ENCODE measurements at places on chromosomes 11 and 22.

DNA sequence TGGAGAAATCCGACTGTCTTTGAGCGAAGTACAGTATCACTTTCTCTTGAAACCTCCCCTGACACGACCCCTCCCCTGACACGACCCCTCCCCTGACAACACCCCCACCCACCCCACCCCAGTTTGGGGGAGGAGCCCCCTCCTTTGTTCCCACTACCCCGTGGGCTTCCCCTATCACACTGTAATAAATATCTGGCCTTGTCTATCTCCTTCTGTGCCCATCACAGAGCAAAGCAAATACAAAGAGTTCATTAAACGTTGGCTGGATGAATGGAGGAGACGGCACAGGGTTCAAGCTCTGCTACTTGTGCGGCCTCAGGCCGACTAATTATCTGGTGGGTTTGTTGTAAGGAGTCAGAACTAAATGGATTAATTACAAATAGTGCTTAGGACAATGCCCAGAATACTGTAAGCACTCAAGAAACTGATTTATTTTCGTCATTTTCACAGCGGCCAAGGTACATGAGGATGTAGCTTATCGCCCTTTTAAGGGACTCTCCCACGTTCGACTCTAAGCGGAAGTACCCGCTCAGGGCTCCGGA, 628 bp upstream of the GGA1 start:
- no peak for DNase-seq

GRCh38 chr11:114366331-114367243, 33.7 kb downstream of the C11orf71 start:
- no peak for DNase-seq

DNA sequence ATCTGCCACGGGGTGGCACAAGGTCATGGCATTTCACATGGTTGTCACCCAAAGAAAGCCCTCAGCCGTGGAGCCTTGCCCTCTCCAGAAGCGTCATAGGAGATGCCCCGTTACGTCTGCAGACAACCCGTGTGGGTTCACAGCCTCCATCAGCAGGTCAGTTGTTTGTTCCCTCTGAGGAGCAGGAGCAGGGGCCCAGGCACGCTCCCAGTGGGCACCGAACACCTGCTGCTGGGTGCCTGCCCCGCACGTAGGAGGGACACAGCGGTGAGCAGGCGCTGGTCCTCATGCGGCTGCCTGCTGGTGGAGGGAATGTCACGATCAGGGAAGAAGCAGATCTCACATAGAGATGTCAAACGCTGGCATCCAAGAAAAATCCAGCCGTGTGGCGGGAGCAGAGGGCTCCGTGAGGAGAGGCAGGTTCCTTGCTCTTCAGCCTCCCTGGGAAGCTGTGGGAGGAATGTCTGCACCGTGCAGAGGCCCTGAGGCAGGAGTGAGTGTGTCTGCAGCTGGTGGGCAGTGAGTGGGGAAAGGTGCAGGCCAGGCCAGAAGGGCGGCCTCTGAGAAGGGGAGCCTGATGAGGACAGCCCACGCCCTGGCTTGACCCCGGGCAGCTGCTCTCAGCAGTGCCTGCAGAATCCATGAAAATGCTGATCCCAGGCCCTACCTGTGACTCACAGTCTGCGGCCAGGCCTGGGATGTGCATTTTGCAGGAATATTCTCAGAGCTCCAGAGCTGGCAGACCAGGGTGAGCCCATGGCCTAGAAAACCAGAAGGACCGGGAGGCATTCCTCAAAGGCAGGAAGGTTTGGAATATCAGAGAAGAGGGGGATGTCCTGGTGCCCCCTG, 36.4 kb upstream of the TH start:
- DNase-seq: no peak

DNA sequence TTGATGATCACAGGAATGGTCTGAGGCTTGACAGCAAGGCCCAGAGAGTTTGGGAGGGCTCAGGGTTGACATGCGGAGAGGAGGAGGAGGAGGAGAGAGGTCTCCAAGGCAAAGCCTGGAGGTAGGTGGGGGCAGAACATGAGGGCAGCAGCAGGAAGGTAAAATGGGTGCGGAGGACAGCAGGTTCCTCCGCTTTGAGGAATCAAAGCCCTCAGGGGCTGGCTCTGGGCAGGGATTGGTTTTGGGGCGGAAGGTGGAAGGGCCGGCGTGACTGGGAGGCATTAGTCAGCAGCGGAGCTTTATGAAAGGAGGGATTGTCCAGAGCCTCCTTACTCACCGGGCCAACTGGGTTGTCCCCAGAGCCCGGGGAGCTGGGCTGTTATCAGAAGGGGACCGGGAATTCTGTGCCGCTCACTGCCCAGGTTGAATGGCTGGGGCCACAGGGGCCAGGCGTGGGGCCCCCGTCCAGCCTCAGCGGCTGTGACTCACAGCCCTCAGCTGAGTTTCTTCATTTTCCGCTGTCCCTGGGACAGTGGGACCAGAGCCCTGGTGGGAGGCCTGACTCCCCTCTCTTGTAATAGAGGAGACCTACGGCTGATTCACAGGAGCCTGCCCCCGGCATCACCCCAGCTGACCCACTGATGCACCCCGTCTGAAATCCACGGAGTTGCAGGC, 36.2 kb downstream of the LIF start:
- no peak for DNase-seq

DNA sequence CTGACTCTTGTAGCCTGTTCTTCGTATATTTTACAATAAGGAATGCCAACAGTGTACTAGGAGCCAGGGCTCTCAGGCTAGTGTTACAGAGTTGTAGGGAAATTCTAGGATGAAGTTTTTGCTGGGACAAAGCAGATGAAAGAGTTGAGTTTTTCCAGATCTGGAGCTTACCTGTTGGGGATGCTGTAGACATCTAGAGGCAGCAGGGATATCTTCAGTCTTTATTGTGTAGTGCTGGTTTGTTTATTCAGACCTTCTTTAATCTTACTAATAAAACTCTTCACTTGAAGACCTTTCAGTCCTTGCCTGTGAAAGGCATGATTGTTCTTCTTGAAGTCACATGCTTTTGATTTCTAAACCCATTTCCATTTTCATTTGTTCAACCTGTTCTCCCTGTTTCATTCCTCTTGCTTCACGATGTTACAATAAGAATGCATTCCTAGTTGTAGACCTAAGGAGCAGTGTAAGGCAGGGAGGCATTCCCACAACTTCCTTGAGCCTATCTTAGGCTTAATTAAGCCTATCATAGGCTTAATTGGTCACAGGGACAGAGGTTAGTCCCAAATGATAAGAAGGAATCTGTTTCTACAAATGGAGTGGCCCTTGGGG, 7.9 kb upstream of the SLC37A2 start:
- no peak for DNase-seq

DNA sequence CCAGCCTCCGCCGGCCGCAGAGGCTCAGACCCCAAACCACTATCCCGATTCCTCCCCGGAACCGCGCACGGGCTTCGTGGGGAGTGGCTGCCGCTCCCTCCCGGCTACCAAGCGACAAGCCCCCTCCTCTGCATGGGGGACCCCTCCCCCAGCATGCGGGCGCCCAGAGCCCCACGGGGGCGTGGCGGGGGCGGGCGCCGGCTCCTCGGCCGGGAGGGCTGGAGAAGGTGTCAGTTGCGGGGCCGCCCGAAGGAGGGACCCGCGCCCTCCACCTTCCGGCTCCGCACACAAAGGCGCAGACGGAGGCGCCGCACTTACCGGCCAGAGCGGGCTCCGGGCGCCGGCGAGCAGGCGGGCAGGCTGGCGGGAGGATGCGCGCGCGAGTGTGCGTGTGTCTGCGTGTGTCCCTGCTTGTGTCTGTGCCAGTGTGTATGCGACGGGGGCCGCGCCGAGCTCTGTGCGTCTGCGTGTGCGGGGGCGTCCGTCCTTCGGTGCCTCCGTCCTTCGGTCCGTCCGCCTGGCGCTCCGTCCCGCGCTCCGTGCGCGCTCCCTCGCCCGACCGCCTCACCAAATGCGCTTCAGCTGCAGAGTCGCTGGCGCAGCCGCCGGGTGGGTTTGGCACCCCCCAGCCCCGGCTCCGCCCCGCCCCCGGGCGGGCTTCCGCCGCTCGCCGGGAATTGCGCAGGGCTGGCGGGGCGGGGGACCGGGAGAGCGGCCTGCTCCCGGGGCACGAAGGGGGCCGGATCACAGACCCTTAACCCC, at the start of gene PTPN5:
TSS of gene PTPN5 (minus strand) at position 592 of the 762 bp plus-strand sequence. CDS start 19,840 bp downstream, outside the sequence.
- no peak for DNase-seq

DNA sequence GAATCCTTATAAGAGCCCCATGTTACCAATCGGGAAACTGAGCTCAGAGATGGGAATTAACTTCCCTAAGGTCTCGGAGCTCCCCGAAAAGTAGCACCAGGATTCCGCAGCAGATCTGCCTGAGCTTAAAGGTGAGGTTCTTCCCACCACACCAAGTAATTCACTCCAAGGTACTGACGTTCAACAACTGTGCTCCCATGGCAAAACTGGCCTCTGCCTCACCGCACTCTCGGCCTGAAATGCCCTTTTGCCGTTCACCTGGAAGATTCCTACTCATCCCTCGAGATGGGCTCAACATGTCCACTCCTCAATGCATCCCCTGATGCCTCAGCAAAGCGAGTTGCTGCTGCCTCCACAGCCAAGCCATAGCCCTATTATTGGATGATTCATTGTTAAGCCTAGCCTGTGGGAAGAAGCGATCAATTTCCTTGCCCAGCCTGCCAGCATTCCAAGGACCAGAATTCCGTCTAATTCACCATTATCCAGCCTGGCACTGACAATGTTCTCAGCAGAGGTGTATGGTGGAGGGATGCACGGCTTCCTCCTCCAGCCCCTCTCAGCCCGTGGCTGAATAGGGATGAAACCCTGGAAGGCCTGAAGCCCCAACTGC, 4.2 kb downstream of the PLAAT3 start:
- DNase-seq: no peak

GRCh38 chr11:125720781-125721180, 25.3 kb upstream of the PATE1 start:
- no peak for DNase-seq

- DNase-seq: no peak
These were observed 41.1 kb upstream of the TOP3B start for GRCh38 chr22:22023581-22024137.

DNA sequence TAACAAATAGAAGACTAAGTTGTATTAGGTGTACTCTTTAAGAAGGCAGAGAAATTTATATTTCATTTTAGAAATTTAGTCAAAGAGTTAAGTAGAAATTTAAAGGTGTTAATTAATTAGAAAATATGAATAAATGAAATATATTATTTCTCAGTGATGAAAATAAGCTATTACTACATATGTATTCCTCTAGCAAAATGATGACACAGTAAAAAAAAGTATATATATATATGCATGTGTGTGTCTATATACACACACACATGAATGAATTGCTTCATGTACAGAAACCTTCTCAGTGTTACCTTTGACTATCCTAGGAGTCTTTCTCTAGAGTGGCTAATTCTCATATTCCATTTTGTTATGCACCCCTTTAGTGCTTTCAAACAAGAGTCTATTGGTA, 7.7 kb downstream of the RNF141 start:
- no peak for DNase-seq

- no peak for DNase-seq
These were observed 16.9 kb downstream of the TRIOBP start for GRCh38 chr22:37713761-37714160.

DNA sequence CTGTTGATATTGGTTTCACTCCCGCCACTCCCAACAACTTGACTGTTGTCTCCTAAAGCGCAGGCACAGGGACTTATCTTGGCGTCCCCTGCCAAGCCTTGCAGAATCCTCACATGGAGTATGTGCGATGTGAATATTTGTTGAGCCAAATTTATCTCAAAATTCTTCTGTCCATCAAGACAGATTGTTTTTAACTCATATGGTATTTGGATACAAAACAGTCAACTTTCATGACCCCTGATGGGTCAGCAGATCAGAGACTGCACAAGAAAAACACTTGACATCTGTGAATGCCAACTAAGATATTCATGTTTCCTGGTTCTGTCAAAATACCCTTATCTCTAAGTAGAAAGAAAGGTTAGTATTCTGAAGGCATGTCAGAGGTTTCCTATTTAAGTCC, 221.7 kb upstream of the BLID start:
- DNase-seq: no peak

GRCh38 chr11:82195283-82195682, 538.4 kb downstream of the FAM181B start:
- no peak for DNase-seq

DNA sequence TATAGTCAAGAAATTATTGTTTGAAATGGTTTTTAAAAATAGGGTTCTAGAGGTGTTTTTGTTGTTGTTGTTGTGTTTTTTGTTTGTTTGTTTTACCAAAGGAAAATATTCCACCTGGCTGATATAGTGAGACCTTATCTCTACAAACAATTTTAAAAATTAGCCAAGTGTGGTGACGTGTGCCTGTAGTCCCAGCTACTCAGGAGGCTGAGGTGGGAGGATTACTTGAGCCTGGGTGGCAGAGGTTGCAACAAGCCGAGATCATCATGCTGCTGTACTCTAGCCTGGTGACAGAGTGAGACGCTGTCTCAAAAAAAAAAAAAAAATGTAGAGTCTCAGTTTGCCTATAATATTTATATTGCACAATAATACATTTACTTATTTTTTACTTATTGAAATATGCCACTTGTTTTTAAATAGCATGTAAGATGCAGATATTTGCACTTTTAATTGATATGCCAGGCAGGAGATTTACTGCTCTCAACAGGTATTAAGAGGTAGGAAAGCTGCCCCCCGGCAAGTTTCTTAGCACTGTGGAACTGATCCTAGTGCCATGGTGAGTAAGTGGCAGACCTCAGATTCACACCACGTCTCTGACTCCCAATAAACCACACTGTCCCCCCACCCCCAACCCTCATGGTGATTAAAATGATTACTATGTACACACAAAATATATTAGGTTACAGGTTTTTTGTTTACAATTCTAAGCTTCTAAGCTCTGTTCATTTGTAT, 157.4 kb downstream of the TEAD1 start:
- DNase-seq: no peak

- no peak for DNase-seq
These were observed 30.6 kb downstream of the CYB5R2 start for GRCh38 chr11:7642747-7643146.

- no peak for DNase-seq
These were observed 70.8 kb downstream of the BLID start for GRCh38 chr11:122045181-122045586.

- DNase-seq: no peak
These were observed 11.0 kb downstream of the TANGO2 start for GRCh38 chr22:20031732-20032406.

GRCh38 chr11:74347381-74347780, 35.9 kb upstream of the P4HA3 start:
- no peak for DNase-seq

- no peak for DNase-seq
These were observed 1.0 kb downstream of the RTN3 start for GRCh38 chr11:63682066-63683021.

- peak; percentile 68 for DNase-seq
These were observed 15.9 kb upstream of the GRAMD4 start for GRCh38 chr22:46604306-46604690.

DNA sequence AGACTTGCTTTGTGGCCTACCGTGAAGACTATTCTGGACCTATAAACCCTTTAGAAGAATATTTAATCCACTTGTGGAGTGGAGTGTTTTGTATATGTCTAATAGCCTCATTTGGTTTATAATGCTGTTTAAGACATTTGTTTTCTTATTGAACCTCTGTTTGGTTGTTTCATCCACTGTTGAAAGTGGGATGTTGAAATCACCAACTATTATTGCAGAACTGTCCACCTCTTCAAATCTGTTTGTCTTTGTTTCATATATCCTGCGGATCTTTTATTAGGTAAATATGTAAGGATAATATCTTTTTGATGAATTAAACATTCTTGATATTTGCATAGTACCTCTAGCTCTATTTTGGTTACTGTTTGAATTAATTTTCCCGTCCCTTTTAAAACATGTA, 49.1 kb downstream of the XKR3 start:
- no peak for DNase-seq

All from activated T-cell treated with anti-CD3 and anti-CD28 coated beads for 24 hours (primary cell).